ENCODE measurements at places on chromosomes 13 and 19.

DNA sequence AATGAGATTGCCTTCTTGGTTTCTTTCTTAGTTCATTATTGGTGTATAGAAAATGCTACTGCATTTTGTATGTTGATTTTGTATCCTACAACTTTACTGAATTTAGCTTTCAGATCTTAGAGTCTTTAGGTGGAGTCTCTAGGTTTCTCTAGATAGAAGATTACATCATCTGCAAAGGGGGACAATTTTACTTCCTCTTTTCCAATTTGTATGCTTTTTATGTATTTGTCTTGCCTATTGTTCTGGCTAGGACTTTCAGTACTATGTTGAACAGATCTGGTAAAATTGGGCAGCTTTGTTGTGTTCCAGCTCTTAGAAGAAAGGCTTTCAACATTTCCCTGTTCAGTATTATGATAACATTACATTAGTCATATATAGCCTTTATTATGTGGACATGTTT, 101.0 kb upstream of the SPRY2 start:
- H3K4me1 ChIP-seq: no peaks in the 10 kb centered on the region
- no peaks in the 10 kb centered on the region for H3K27me3 ChIP-seq
- DNase-seq: no peak
- H3K27ac ChIP-seq: no peak overlapping the region
- no peak overlapping the region for H3K4me3 ChIP-seq

DNA sequence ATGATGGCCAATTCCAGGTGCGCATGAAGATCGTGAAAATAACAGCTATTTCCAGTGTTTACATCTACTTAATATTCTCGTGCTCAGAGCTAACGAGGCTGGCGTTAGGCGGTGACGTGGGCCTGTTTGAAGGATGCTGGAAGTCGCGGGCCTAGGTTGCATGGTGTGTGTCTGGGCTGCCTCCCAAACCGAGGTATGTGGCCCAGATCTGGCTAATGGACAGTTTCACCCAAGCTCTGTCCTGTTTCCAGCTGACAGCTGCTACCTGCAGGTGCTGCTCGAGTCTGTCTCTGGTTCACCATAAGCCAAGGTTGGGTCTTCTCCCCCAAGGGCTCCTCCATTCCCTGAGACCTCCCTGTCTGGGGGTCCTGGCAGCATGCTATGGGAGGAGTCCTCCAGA, 40.5 kb upstream of the KCTD15 start:
- H3K27me3 ChIP-seq: no peaks in the 10 kb centered on the region
- no peak for DNase-seq
- H3K4me3 ChIP-seq: no peak overlapping the region
- H3K4me1 ChIP-seq: no peaks in the 10 kb centered on the region
- no peak overlapping the region for H3K27ac ChIP-seq

DNA sequence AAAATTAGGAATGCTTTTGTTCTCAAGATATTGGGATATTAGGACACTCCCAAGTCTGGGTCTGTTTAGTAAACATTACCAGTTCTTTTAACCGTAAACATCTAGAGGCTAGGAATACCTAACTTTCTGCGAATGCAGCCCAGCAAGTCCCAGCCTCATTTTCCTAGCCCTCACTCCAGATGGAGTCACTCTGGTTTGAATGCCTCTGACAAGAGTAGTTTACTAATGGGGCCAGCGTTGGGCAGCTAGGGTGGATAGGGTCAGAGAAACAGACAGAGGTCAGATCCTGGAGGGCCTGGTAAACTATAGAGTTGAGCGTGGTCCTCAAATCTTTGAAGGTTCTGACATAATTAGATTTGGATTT, 53.6 kb downstream of the WDFY2 start:
- DNase-seq: peak; percentile 41
- H3K4me1 ChIP-seq: peaks cover 2% of the 10 kb centered on the region
- H3K27ac ChIP-seq: no peak overlapping the region
- H3K27me3 ChIP-seq: no peaks in the 10 kb centered on the region
- no peaks in the 10 kb centered on the region for H3K36me3 ChIP-seq

- H3K4me1 ChIP-seq: no peaks in the 10 kb centered on the region
- no peak overlapping the region for H3K27ac ChIP-seq
- no peaks in the 10 kb centered on the region for H3K36me3 ChIP-seq
These were observed 31.8 kb upstream of the PSG9 start for GRCh38 chr19:43300876-43301765.

GRCh38 chr13:110006304-110006703, 219.9 kb upstream of the IRS2 start:
- no peak for DNase-seq
- H3K4me1 ChIP-seq: no peaks in the 10 kb centered on the region
- H3K27me3 ChIP-seq: no peaks in the 10 kb centered on the region
- H3K4me3 ChIP-seq: no peak overlapping the region
- H3K27ac ChIP-seq: no peak overlapping the region

GRCh38 chr13:112957295-112957677, 11.7 kb upstream of the MCF2L start:
- no peaks in the 10 kb centered on the region for H3K27me3 ChIP-seq
- no peak overlapping the region for H3K27ac ChIP-seq
- H3K4me3 ChIP-seq: no peak overlapping the region
- H3K36me3 ChIP-seq: no peaks in the 10 kb centered on the region

DNA sequence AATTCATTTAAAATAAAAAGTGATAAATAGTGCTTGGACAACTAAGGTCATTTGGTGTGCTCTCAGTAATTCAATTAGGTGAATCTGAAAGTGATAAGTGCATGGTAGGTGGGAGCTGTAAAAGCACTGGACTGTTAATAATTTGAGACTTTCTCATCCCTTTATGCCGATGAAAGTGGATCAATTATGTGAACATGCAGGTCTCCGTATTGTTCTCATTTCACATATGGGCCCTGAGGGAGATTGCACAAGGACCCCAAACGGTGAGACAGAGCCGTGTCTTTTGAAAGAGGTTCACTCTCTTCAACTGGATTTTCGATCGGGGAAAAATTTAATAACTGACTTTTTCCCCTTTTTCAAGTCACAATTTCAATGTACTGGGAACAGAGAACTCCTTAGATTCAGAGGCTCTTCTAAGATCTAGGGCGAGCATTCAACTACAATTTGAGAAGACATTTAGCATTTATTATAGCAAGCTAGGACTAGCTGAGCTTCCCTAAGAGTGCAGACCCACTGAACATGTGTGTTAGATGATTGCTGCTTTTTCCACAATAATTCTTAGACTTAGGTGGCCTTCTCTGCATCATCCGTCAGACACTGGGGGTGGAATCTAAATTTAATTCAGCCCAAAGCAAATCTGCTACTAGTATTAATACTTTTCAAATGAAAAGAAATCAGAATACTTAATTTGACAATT, 347.6 kb downstream of the OXGR1 start:
- no peak overlapping the region for H3K27ac ChIP-seq
- no peaks in the 10 kb centered on the region for H3K4me1 ChIP-seq
- DNase-seq: no peak
- no peaks in the 10 kb centered on the region for H3K36me3 ChIP-seq
- H3K4me3 ChIP-seq: no peak overlapping the region

All from mesendoderm (in vitro differentiated cells).